ENCODE measurements at places on chromosomes 13 and 19. TPM values are rescaled to one million over a fixed set of nuclear protein-coding genes. Genes with fewer than 3 reads are reported as not detected.
A peak's percentile ranks its signal among the peaks of the same experiment; 100 is the strongest.

- H3K27me3 ChIP-seq, result no peaks in the 10 kb centered on the region
- H3K4me3 ChIP-seq, result no peak overlapping the region
- no peak overlapping the region for H3K27ac ChIP-seq
- no peaks in the 10 kb centered on the region for H3K4me1 ChIP-seq
- no peak for DNase-seq
These were observed 15.3 kb downstream of the COLGALT1 start for GRCh38 chr19:17570791-17571190.

- no peaks in the 10 kb centered on the region for H3K4me1 ChIP-seq
- DNase-seq, result no peak
- H3K27ac ChIP-seq, result no peak overlapping the region
- H3K36me3 ChIP-seq, result no peaks in the 10 kb centered on the region
- no peak overlapping the region for H3K4me3 ChIP-seq
These were observed 3.8 kb downstream of the FXYD7 start for GRCh38 chr19:35146746-35147459.

GRCh38 chr13:68323124-68323523, 1093.0 kb upstream of the PCDH9 start:
- no peaks in the 10 kb centered on the region for H3K4me1 ChIP-seq
- H3K36me3 ChIP-seq, result no peaks in the 10 kb centered on the region
- DNase-seq, result no peak
- H3K27ac ChIP-seq, result no peak overlapping the region
- no peak overlapping the region for H3K4me3 ChIP-seq
- H3K27me3 ChIP-seq, result no peaks in the 10 kb centered on the region

- no peak overlapping the region for H3K27ac ChIP-seq
- no peaks in the 10 kb centered on the region for H3K27me3 ChIP-seq
- H3K36me3 ChIP-seq, result no peaks in the 10 kb centered on the region
- DNase-seq, result no peak
- H3K4me1 ChIP-seq, result peaks cover 7% of the 10 kb centered on the region
- H3K4me3 ChIP-seq, result no peak overlapping the region
These were observed 4.3 kb downstream of the RRAS start for GRCh38 chr19:49635530-49636232.

- H3K27me3 ChIP-seq, result no peaks in the 10 kb centered on the region
- H3K4me1 ChIP-seq, result no peaks in the 10 kb centered on the region
- DNase-seq, result no peak
- H3K36me3 ChIP-seq, result no peaks in the 10 kb centered on the region
- no peak overlapping the region for H3K4me3 ChIP-seq
These were observed 207.9 kb upstream of the UFM1 start for GRCh38 chr13:38141792-38142191.

DNA sequence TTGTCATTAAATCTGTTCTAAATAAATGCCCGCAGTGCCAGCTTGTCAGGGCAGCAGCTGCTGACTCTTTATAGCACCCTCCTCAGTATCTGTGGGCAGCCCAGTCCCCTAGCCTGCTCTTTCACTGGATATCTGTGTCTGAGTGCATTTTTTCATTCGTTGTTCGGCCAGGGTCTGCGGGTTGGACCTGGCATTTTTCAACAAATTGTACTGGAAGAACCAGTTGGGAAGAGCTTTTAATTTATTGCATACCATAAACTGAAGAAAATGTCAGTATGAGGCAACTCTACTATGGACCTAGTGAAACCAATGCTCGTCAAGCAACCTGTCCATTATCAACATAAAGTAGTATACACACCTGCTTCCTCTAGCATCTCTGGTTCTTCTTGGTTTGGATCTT, 8.6 kb downstream of the NLRP13 start:
- H3K4me1 ChIP-seq, result no peaks in the 10 kb centered on the region
- no peaks in the 10 kb centered on the region for H3K36me3 ChIP-seq
- DNase-seq, result no peak
- H3K4me3 ChIP-seq, result no peak overlapping the region

DNA sequence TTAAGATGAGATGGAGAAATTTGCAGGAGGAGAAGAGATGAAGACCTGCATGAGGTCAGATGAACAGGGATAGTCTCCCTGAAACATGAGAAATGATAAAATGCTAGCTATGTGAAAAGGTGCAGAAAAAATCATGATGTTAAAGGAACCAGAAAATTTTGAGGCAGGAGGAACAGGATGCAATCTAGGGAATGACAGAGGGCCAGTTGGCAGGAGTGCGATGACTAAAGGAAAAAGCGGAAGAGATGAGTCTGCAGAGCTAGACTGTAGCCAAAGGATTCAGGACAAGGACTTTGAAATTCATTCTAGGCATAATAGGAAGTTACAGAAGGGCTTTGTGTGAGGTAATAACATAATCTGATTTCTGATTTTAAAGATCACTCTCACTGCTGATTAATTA, 77.9 kb downstream of the TRPC4 start:
- H3K4me3 ChIP-seq, result no peak overlapping the region
- no peaks in the 10 kb centered on the region for H3K4me1 ChIP-seq
- DNase-seq, result no peak
- no peaks in the 10 kb centered on the region for H3K36me3 ChIP-seq
- no peak overlapping the region for H3K27ac ChIP-seq
- H3K27me3 ChIP-seq, result no peaks in the 10 kb centered on the region

GRCh38 chr19:2922987-2923386, 21.8 kb downstream of the ZNF77 start:
- H3K36me3 ChIP-seq, result no peaks in the 10 kb centered on the region
- no peaks in the 10 kb centered on the region for H3K27me3 ChIP-seq
- no peak overlapping the region for H3K4me3 ChIP-seq
- peaks cover 3% of the 10 kb centered on the region for H3K4me1 ChIP-seq
- H3K27ac ChIP-seq, result no peak overlapping the region
- DNase-seq, result no peak

DNA sequence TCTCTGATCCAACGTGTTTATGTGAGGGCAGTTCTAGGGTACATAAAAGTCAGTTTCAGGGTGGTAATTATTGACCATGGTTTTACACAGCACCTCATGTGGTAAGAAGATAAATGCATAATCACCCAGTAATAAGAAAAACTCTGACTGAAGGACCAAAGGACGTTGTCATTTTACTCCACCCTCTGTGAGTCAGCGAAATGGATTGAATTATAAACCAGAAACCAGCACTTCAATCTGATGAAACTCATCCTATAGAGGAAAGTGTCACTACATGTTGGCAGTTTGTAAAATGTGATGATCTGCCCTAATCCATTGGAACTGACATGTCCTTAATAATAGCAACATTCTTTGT, 406.8 kb downstream of the KLF5 start:
- H3K36me3 ChIP-seq, result no peaks in the 10 kb centered on the region
- no peaks in the 10 kb centered on the region for H3K4me1 ChIP-seq
- H3K27ac ChIP-seq, result no peak overlapping the region

DNA sequence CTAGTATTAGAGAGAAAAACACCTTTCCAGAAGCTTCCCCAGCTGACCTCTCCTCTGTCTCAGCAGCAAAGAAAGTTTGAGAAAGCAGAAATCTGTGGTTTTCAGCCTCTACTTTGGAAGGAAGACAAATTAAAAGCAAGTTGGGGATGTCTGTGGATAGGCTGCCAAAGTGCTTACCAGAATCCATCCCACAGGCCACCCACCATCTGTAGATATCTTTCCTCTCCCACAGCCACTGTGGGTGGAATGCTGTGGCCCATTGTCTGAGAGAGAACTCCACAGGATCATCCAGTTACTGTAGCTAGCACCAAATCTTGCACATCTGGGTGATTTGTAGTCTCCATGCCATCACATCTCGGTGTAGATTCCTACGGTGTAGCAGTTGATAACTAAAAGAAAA, 133.5 kb downstream of the DNAJC15 start:
- no peak overlapping the region for H3K4me3 ChIP-seq
- H3K4me1 ChIP-seq, result no peaks in the 10 kb centered on the region
- DNase-seq, result no peak
- H3K27ac ChIP-seq, result no peak overlapping the region
- no peaks in the 10 kb centered on the region for H3K27me3 ChIP-seq
- H3K36me3 ChIP-seq, result no peaks in the 10 kb centered on the region

DNA sequence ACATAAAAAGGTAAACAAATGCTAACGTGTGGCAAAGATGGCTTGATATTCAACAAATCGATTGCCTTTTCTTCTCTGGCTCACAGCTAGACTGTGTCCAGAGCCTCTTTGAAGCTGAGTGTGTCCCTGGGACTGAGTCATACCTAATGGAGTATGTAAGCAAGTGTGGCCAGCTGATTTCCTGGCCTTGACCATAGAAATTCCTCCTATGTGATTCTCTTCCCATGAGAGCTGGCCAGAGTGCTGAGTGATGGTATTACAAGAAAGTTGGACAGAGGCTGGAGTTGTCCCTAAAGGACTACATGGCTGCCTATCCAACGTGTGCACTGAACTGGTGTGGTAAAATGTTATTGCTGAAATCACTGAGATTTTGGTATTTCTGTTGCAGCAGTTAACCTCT, 320.1 kb upstream of the SLC10A2 start:
- no peaks in the 10 kb centered on the region for H3K4me1 ChIP-seq
- no peak for DNase-seq
- H3K27ac ChIP-seq, result no peak overlapping the region
- H3K27me3 ChIP-seq, result no peaks in the 10 kb centered on the region
- H3K4me3 ChIP-seq, result no peak overlapping the region

GRCh38 chr13:99178636-99179035, 22.0 kb upstream of the UBAC2 start:
- no peaks in the 10 kb centered on the region for H3K4me1 ChIP-seq
- H3K27ac ChIP-seq, result no peak overlapping the region
- no peaks in the 10 kb centered on the region for H3K27me3 ChIP-seq
- no peak overlapping the region for H3K4me3 ChIP-seq

DNA sequence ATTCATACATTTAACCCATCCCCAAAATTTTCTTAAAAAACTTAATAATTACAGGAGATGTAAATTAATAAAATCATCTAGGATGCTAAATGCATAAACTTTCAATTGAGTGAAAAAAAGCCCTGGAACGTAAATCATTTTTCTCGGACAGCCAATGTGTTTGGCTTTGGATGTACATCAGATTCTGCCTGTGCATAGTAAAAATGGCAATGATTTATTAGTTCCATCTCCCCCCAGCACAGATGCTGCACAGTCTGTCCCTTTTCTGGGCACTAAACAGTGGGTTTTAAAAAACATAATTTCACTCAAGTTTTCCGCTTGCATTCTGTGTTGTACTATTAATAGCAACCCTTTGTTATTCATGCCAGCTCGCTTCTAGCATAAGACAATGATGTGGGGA, 147.7 kb downstream of the TM9SF2 start:
- no peak for DNase-seq
- H3K27ac ChIP-seq, result no peak overlapping the region
- no peaks in the 10 kb centered on the region for H3K4me1 ChIP-seq
- H3K27me3 ChIP-seq, result no peaks in the 10 kb centered on the region

- H3K4me1 ChIP-seq, result peaks cover 2% of the 10 kb centered on the region
- H3K27me3 ChIP-seq, result no peaks in the 10 kb centered on the region
- no peak overlapping the region for H3K4me3 ChIP-seq
- H3K27ac ChIP-seq, result no peak overlapping the region
These were observed 140.8 kb downstream of the MIPEP start for GRCh38 chr13:23748109-23748990.

DNA sequence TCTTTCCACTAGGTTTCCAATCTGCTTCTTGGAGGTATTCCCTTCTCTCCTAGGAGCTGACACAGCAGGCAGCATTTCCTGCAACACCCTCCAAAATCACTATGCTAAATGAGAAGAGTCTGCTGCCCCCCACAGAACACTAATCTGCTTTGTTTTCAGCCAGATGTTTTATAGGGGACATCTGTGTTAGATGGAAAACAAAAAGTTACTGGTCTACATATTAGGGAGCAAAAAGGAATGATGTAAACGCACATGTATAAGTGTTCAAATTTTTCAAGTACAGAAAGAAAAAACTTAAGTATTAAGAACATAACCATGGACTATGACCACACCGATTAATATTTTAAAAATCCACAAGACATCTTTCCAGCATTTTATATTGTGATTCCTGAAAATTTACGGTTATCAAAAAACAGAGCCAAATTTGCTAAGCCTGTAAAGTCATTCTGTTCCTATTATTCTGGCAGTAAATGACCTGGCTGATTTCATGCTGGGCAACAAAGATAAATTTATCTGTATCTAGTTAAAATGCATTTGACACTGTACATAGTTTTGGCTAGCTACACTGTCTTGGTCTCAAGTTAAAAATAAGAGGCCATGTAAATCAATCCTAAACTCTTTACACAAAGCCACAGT, 63.3 kb downstream of the DCLK1 start:
- DNase-seq, result no peak
- peak overlapping the region; percentile 75 for H3K27ac ChIP-seq
- H3K36me3 ChIP-seq, result no peaks in the 10 kb centered on the region
- no peaks in the 10 kb centered on the region for H3K27me3 ChIP-seq

DNA sequence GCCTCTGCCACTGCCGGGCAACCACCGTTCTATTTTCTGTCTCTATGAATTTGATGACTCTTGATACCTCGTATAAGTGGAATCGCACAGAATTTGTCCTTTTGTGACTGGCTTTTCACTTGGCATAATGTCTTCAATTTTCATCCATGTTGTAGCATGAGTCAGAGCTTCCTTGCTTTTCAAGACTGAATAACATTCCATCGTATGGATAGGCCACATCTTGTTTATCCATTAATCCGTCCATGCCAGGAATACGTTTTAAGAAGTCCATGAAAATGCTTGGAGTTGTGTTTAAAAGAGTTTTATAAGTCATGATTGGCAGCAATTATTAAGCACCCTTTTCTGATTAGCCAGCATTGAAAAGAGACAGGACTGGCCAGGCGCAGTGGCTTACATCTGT, 53.6 kb upstream of the CLDN10 start:
- H3K27me3 ChIP-seq, result no peaks in the 10 kb centered on the region
- H3K36me3 ChIP-seq, result no peaks in the 10 kb centered on the region
- H3K27ac ChIP-seq, result no peak overlapping the region
- no peak for DNase-seq
- H3K4me1 ChIP-seq, result no peaks in the 10 kb centered on the region

Gene WDR87
- total RNA-seq, result not detected

Gene MYH14
- total RNA-seq, result 14.1 TPM

Gene ZNF471
- total RNA-seq, result 6.6 TPM

Gene ZNF441
- total RNA-seq, result 26.7 TPM

Gene CEACAM16
- total RNA-seq, result not detected

Gene SEMA6B
- total RNA-seq, result 2.0 TPM

Gene NLRP9
- total RNA-seq, result not detected

Gene LILRA5
- total RNA-seq, result 4.6 TPM

Gene ZC3H4
- 58.2 TPM for total RNA-seq

Gene PDE4C
- 0.57 TPM for total RNA-seq

Gene C1QTNF9
- 0.12 TPM for total RNA-seq

Gene CRLF1
- total RNA-seq, result 0.51 TPM

Measured in ovary (tissue), 10 donors.